ENCODE measurements at places on chromosomes 4 and X. TPM values are rescaled to one million over a fixed set of nuclear protein-coding genes. Genes with fewer than 3 reads are reported as not detected.

The SPANXN2 gene
- total RNA-seq: not detected

The ARMCX1 gene
- total RNA-seq: 42.7 TPM

The CPZ gene
- not detected for total RNA-seq

The SLC9B1 gene
- 0.59 TPM for total RNA-seq

The REPS2 gene
- total RNA-seq: 3.8 TPM

The CDX4 gene
- total RNA-seq: not detected

The CHRNA9 gene
- not detected for total RNA-seq

The GLRB gene
- 4.8 TPM for total RNA-seq

The ETFDH gene
- total RNA-seq: 20.3 TPM

The RAB33A gene
- 0.59 TPM for total RNA-seq

The TAF7L gene
- 1.2 TPM for total RNA-seq

The SSX2B gene
- not detected for total RNA-seq

GRCh38 chrX:134512566-134512965 is 52.6 kb downstream of the HPRT1 start:
- DNase-seq: no peak

GRCh38 chrX:22950269-22951266 is 49.2 kb upstream of the DDX53 start:
- no peak for DNase-seq

GRCh38 chrX:110180928-110181310 is 137.0 kb downstream of the AMMECR1 start:
- DNase-seq: no peak

GRCh38 chrX:18617407-18617750 is 54.5 kb downstream of the RS1 start:
- peak; percentile 2 for DNase-seq

DNA sequence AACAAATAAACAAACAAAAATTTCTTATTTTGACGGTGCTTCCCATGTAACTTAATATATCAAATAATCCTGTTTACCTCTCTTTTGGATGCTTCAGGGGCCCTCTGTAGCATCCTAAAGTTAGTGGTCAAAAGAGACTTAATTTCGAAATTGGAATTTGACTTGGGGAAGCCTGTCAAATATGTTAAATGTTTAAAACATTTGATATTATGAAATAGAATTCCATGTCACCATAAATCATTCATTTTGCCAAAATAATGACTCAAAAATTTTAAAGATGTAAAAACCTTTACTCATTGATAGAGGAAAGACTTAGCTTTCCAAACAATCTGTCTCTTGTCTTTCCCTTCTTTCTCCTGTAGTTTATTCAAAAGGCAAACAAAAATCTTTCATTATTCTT is 20.6 kb upstream of the TEX13A start:
- no peak for DNase-seq

DNA sequence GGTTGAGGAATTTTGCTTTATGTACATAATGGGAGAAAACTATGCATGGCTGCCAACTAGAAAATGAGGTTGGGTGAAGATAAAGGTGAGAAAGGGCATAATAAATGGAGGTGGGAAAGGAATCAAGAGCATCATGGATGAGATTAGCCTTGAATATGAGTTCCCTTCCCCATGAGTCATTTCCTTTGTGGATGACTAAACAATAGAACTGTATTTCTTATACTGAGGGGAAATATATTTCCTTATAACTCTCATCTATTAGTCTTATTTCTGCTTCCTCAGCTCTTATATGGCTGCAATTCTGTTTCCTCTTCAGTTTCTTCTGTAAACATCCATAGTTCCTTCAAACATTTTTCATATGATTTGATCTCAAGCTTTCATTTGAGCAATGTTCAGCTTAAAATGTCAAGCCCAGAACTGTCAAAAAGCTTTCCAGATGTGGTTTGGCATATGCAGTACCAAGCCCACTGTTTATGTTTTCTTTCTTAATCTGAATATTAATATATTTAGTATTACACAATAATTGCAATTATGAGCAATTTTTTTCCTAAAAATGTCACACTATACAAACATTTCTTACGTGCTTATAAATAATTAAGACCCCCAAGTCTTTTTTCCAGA is 100.7 kb upstream of the GRPR start:
- DNase-seq: peak; percentile 10

DNA sequence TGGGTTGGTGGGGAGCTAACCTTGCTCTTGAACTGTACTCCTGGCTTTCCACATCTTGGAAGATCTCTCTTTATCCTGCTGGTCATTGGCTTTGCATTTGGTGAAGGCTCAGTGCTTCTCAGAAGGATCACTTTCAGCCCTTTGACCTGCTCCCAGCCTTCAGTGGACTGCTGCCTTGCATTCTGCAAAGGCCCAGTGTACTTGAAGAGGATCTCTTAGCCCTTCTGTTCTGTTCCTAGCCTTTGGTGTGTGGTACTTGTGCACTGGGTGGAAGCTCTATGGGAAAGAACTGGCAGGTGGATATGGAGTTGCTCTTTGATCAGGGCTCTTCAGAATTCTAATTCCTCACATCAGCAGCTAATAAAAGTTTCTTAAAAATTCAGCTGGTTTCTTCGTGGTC is 46.5 kb downstream of the FGF2 start:
- DNase-seq: no peak

DNA sequence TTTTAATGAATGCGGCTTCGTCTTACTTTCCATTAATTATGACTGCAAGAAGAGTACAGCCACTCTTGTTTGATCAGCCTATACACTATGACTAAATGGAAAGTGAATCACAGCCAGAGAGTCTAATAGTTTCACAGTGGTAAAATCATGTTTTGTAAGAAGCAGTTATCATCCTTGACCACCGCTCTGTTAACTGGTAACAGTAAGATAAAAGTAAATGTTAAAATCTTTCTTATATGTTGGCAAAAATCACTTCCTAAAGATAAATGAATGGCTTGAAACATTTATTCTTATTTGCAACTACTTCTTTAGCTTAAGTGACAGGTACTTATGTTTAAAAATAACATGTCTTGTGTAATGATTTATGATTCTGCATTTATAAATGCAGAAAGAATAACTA is 13.2 kb downstream of the GALNT7 start:
- no peak for DNase-seq

DNA sequence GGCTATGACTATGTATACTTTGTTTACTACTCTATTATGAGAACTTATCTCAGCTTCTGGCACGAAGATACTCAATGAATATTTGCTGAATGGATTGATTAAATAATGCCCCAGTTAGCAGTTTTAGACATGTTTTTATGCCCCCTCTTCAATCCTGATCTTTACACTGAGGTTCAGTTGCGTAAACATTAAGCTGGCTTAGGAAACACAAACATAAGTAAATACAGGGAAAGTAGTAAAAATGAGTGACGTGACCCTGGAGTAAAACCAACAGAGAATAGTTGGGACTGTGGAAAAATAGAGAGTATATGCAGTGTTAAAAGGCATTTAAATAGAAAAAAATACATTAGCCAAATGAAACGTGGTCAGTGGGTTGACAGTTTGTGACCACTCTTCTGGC is 387.0 kb upstream of the ACTRT1 start:
- no peak for DNase-seq

- DNase-seq: no peak
Observed at GRCh38 chr4:83866834-83867621, 331.1 kb downstream of the GPAT3 start.

- no peak for DNase-seq
Observed at GRCh38 chr4:181541396-181541795, 701.8 kb upstream of the TENM3 start.

DNA sequence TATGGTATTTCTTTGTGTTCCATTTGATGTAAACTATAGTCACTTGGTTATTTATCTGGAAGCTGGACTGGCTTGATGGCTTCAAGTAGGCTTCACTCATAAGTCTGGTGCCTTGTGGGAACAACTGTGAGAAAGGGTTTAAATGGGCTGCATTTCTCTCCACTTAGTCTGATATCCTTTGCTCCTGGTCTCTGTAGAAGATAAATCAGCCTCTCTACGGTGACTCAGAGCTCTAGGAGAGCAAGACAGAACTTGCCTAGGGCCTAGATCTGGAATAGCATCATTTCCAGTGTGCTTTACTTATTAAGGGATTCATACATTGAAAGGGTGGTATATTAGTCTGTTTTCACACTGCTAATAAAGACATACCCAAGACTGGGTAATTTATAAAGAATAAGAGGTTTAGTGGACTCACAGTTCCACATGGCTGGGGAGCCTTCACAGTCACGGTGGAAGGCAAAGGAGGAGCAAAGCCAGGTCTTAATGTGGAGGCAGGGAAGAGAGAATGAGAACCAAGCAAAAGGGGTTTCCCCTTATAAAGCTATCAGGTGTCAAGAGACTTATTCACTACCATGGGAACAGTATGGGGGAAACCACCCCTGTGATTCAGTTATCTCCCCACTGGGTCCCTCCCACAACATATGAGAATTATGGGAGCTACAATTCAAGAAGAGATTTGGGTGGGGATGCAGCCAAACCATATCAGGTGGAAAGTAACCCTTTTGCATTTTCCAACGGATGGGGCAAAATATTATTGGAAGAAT is 1746.4 kb upstream of the PCDH7 start:
- no peak for DNase-seq

DNA sequence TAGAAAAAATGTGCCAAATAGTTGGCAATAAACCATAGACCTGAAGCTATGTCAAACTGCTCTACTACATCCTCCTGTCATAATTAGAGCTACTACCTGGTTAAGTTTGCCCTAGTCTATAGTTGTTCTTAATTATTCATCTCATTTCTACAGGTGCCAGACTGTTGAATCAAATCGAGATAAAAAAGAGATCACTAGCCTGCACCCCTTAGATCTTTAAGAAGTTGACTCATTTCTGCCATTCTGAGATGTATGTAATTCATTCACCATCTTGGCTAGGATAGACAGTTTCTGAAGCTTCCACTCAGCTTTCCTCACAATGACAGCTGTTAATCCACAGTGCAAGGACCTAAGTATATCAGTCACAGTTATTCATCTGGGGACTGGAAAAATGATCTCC is 452.1 kb upstream of the BOD1L1 start:
- no peak for DNase-seq

DNA sequence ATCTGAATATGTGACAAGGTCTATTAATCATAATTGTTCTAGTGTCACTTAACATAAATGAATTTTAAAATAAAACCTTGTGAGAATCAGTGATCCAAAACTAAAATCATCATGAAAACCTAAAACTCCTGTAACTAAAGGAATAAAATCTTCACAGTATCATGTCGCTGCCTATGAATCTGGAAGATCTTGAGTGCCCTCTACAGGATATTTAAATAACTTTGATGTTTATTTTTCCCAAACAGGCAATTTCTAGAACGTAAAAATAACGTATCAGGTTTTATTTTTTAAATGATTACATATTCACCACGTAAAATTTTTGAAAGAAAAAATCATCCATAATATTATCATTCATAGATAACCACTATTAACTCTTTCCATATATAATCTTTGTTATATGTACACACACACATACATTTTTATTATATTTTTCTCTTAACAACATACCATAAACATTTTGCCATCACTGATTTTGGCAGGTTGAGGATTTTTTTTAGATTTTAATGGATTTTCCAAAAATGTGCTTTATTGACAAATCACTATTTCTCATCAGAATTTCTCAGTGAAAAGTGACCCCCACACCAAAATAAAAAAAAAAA is 79.6 kb downstream of the COMMD8 start:
- no peak for DNase-seq

- DNase-seq: no peak
Observed at GRCh38 chr4:186792728-186793366, 69.2 kb upstream of the FAT1 start.

DNA sequence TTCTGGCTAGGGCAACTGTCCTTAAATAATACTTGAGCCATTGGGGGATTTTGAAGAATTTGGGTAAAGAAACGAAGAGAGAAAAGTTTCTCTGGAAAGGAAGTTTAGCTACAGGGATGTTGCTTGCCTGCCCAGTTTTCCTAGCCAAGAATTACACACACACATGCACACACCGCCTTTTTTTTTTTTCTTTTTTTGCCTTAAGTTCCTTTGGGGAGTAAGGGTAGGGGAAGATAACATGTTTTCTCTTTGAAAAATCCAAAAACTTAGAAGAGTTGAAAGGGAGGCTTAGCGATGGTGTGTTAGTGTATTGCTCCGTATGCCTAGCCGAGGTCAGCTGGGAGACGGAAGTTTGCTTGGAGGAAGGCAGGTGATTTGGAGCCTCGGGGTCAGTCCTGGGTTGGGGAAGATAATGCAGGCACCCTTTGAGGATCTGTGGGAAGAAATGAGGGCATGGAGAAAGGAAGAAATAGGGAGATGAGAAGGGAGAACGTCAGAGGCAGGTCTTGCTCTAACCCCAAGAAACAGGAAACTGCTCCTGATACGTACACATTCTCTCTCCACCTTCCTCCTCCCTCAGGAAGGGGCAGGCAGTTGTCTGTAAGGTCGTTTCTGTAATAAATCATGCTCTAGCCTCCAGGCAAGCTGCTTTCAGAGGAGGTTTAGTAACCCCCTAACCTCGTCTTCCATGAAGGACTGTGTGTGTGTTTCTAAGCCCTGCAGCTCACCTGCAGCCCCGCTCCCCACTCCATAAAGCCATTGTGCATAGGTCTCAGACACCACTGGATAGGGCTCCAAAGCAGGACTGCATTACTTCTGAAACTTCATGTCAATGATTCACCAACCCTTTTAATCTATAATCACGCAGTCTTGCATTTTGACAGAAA is 10.5 kb downstream of the KLF3 start:
- no peak for DNase-seq

DNA sequence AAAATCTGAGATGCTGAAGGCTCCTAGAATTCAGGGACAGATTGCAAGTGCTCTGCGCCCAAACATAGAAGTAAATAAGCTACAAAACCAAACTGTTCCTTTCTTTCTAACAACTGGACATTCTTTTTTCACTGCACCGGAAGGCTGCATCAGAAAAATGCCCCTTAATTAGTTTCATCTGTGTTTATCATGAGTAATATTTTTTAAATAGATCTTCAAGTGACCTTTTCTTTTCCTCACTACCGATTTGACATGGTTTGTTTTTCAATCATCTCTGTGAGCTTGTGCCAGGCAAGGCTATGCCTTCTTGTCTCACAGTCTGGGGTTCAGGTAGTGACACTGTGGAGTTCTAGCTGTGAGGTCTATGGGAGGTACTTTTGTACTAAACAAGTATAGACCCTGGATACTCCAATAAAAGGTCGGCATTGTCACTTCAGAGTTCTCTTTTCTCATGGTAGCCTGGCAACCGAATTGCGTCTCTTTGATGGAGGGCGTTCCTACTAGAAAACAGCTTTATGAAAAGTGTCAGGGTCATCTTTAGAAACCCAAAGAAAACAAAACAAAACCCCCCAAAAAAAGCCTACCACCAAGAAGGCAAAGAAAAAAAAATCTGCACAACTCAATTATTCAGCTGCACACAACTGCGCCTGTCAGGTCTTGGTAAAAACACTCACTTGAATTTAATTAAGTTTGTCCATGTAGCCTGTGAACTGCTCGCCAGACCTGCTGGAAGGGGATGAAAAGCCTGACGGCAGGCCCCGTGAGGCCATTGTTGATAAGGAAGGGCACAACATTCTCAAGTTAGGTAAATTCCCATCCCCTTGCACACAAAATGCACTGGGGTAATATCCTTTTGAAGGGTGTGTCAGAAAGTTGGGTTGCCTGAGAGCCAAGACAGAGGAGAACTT is 22.8 kb upstream of the ADAMTS3 start:
- DNase-seq: no peak

GRCh38 chr4:150944660-150945059 is 70.4 kb downstream of the LRBA start:
- DNase-seq: no peak
